ENCODE measurements at places on chromosomes 13 and 19.

DNA sequence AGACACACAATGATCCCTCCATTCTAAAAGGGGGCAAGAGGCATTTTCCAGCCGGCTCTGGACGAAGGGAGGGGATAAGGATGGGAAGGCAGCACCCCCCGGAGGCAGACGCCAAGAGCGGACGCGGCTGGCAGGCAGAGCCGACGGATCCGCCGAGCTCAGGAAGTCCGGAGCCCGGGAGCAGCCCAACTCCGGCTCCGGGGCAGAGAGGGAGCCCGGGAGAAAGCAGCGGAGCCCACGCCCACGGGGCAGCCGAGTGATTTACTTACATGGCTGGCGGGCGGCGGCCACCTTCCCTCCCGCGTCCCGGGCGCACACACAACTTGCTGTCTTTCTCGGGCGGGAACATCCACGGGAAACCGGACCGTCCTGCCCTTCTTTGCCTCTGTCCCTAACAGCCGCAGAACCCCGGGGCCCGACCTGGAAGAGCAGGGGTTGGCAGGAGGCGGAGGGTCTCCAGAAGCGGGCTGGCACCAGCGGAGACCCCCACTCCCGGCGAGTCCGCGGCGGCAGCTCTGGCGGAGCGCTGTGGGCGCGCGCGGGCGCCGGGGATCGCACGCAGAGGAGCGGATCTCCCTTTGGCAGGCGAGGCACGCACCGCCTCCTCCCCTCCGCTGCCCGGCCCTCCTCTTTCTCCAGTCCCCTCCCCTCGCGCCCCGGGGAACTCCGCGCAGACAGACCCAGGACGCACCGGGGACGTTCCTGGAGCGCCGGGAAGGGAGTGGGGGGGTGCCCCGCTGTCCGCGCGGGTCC lies at the start of gene LHFPL6:
Gene LHFPL6 (minus strand): TSS at position 580 of the 753 bp plus-strand sequence.
- ATAC-seq = peak; percentile 92

DNA sequence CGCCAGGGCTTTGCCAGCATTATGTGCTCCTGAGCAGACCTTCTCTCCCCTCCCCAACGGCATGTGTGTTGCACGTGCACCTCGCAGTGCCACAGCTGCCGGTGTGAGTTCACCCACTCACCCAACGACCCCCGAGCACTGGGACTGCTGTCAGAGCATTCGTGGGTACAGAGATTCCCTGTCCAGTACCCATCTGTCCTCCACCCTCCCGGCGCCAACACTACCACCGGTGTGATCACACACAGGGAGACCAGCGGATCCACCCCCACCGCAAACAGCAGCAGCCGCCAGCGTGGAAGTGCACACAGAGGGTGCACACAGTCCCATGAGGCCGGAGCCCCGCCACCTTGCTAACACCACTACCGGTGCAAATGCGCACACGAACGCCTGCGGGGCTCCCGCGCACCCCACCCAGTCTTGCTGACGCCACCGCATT lies 15.9 kb downstream of the LILRA1 start:
- ATAC-seq = no peak

GRCh38 chr19:41449865-41450178 lies 6.9 kb downstream of the ERICH4 start:
- peak; percentile 7 for ATAC-seq

DNA sequence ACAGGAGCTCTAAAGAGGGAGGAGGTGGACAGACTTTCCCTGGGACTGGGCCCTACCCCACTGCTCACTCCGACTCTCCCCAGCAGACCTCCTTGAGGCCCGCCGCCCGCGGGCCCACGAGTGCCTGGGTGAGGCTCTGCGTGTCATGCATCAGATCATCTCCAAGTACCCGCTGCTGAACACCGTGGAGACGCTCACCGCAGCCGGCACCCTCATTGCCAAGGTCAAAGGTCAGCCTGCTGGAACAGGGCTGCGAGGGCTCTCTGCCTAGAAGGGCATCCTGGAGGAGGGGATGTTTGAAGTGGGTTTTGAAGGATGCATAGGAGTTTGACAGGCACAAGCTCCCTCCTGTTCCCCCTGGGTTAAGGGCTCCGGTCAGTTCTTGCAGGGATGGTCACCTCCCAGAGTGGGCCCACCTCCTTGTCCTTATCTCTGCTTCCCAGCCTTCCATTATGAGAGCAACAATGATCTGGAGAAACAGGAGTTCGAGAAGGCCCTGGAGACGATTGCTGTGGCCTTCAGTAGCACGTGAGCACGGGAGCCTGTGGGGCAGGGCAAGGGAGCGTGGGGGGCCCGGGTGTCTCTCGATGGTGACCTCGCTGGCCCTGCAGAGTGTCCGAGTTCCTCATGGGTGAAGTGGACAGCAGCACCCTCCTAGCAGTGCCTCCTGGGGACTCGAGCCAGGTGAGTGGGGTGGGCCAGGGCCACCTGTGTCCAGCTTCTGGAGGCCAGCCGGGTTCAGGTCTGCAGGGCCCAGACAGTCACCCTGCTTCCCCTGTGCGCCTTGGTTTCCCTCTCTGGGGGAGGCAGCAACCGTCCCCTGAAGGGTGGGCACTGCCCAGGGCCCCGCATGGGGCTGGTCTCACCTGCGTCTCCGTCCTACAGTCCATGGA lies 6.3 kb downstream of the ARHGAP45 start:
- no peak for ATAC-seq

DNA sequence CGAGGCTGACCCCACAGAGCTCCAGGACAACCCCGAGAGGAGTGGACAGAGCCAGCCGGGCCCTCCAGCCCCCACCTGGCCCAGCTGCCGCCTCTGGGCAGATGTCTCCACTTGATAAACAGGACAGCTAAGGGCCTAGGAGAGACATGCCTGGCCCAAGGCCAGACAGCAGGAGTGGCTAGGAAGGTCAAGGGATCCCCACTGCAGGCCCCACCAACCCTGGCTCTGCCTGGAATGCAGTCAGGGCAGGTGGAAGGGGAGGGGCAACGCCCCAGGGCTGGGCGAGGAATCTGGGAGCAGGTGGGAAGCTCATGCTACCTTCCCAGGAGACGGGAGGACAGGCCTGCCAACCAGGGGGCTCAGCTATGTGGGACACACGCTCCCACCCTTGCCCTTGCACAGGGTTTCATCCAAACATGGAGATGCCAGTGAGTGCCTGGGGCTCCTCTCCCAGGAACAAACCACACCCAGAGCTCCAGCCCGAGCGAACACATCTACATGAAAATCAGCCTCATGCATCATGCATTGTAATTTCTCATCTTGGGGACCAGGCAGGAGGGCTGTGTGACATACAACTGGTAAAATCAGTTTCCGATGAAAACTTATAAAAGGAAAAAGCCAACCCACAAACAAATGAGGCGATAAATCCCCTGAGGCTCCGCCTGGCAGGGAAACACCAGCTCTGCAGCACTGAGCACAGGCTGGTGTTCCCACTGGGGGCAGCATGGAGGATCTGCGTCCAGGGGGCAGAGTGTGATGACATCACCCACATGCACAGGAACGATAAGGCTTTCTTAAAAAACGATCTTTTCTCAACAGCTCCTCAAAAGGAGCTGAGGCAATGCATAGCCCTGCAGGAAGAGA lies 25.0 kb downstream of the SH3GL1 start:
- ATAC-seq = peak; percentile 58

Data from esophagus mucosa (tissue), 1 donor.